Uterus (tissue), 4 donors: ENCODE measurements at places on chromosomes 7 and 10.

DNA sequence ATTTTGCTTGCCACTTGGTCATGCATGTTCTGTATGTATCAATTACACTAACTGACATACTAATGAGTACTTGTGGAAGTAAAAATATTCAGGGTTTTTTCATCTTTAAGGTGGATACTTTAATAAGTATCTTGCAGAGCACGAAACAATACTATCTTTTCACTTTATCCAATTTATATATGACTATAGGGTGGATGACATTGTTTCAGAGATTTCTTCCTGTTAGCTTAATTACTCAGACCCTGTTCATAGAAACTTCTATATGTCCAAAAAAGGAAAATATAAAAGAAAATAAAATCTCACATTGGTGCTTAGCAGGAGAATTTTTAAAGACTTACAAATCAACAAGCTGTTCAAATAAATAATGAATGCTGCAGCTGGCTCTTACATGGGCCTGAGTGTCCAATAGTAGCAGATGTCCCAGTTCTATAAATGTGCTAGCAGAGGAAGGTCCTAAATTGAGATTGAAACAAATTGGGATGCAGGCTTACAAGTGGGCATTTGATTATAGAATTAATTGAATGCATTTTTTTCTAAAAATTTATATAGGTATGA is 91.5 kb upstream of the THSD7A start:
- no peak for DNase-seq

DNA sequence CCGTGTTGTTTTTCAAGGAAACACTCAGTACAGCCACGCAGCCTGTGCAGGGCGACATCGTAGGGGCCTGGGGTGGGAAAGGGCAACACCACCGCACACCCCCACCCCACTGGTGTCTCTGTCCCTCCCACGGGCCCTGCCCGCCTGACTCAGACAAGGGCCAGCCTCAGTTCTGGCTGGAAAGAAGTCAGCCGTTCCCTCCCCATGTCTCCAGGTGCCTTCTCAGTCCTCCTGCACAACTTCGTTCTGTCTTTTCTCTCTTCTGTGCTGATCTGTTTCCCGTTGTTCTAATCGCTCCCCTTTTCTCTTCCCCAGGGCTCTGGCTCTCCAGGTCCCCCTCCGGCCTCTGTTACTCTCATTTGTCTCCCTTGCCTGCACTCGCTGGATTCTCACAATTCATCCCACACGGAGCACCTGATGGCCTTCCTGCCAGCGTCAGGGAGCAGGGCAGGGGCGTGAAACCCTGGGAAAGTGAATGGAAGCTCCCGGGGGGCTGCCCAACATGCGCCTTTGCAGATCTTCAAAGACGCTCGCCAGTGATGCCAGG is 97.7 kb downstream of the WDR37 start:
- DNase-seq = no peak

DNA sequence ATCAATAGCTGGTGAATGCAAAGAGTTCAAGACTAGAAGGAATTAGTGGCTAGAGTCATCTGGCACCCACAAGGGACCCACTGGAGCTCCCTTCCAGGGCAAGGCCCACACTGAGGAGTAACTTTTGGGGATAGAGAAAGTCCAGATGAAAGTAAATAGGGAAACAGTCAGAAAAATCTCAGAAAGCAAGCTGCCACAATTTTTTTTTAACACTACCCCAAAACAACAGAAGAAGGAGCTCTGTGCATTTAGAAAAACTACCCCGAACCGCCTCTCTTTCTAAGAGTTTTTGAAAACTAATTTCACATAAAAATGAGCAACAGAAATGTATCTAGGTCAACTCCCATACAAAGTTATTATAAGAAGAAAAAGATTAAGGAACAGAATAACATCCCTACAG is 42.2 kb downstream of the AOAH start:
- no peak for DNase-seq

DNA sequence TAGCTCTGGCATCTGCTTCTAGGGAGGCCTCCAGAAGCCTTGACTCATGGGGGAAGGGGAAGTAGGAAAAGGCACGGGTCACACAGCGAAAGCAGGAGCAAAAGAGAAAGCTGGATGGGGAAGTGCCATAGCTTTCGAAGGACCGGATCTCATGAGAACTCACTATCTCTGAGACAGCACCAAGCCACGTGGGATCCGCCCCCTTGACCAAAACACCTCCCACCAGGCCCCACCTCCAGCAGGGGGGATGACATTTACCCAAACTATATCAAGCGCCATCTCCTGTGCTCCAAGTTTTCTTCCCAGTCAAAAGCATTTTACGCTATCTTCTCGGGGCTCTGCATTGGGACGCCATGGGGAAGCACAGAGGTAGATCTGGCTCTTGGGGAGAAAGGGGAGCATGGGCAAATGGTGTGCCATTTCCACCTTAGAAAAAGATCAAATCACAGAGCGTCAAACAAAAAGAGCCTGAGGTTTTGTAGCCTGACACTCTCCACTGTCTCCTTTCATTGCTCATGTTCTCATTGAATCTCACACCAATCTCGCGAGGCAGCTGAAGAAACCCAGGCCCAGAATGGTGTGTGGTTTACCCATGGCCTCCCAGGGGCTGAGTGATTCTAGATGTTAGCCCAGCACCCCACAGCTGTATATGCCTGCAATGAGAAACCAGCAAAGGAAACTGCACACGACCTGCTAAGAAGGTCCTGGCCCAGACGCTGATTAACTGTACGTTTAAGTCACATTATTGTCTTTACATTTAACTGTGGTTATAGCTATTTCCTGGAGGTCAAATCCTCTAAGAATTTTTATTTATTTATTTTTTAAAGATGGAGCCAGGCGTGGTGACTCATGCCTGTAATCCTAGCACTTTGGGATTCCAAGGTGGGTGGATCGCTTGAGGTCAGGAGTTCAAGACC is 8.1 kb upstream of the OLAH start:
- no peak for DNase-seq

DNA sequence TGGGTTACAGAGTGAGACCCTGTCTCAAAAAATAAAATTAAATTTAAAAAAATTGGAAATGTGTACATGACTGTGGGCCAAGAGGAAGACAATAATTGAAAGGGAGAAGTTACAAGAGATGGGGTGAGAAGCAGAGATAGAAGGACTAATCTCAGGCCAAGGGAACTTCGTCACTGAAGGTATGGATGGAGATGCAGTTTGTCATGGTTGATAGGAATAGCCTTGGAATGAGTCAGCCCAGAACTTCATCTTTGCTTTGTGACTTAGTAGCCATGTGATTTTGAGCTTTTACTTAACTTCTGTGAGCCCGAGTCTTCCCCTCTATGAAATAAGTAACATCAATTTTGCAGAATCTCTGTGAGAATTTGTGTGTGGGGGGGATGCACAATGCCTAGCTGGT is 6.5 kb upstream of the PODXL start:
- no peak for DNase-seq
